ENCODE measurements at places on chromosomes 1 and 21.

DNA sequence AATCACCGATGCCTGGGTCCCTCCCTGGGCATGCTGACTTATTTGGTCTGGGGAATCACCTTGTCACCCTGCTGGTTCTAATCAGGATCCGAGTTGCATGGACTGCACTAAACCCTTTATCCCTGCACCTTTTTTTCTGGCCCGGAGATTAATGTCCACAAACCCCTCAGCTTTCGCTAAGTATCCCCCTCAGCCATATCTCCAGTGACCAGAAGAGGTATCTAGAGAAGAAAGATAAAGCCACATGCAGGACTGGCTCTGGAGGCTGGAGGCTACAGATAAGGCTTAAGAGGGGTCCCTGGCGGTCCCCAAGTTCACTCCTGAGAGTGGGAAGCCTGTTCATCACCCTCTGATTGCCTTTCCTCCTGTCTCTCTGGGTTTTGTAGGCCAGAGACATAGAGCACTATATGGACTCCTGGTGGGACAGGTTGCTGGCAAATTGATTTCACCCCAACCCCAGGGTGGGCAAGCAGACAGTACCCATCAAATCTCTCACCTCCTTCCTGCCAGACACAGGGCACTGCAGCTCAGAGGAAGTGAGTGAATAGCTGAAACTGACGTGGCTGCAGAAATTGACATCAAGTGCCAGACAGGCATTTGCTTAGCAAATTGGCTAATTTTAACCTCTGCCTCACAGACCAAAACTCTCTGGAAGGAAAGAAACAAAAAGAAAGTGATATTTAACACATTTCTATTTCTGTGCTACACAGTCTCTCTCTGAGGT, 38.8 kb downstream of the HMGB4 start:
- DNase-seq, result no peak

DNA sequence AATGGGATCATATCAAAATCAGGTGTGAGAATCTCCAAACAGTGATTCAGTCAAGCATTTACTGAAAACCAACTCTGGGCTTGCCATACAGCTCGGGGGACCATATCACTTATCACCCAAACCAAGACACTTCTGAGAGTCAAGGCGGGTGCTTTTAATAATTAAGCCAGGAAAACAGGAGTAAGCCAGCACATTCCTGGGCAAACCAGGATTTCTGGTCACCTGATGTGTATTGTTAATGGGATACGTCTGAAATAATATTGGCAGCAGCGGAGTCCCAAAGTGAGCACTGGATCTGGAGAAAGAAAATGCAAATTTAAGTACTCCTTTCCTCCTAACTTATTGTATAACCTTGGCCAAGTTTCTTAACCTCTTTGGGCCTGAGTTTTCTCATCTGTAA, 17.6 kb downstream of the OSCP1 start:
- DNase-seq, result no peak

DNA sequence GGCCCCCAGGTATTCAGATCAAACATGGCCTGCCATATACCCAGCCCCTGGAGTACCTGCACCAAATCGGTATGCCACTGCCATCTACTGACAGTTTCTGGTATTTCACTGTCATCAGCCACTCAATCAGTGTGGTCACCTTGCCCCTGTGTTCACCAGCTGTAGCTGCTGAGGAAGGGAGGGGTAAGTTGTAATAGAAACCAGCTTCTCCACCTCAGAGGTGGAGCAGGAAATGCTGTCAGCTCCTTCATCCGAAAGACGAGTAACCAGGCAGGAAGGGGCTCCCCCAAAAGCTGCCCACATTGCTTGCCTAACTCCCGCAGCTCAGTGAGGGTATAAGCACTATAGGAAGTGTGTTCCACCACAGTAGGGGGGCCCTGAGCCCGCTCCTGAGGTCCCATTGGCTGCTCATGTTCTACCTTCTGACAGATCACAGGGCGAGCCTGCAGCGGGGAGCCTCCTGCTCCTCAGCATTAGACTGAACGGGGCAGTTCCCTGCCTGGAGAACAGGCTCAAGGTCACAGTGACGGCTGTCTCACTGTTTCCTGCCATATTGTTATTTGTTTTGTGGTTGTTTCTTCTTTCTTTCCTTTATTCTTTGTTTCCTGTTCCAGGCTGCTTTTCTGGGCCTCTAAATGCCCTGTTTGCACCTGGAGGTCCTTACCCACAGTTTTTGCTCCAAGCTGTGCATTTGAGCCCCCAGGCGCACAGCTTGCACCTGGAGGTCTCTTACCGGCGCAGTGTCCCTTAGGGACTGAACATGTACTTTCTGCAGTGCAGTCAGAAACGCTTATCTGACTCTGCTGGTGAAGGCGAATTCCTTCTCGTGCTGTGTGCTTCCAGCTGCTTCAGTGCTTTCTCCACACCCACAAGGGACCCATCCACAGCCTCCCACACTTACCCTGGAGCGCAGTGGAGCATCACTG, 1638.3 kb downstream of the MRPL39 start:
- DNase-seq, result no peak

DNA sequence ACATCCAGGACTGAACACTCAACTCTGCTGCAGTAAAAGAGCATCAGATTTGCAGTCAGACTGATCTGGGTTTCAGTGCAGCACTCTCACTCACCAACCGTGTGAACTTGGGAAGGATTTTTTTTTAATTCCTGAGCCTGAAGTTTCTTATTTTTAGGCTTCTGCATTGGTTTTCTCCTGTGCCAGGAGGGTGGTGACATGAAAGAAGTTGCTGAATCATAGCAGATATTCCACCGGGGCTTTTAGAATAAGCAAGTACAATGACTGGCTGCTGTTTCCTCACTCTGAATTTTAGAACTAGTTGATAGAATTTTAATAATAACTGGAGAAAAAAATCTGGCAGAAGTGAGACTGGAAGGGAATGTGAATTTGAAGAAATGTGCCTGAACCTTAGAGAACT, 11.6 kb downstream of the ADAM30 start:
- no peak for DNase-seq

- no peak for DNase-seq
These were observed 23.0 kb upstream of the WLS start for GRCh38 chr1:68255301-68255700.

All from kidney epithelial cell (primary cell).